Posterior vena cava (tissue), 2 donors: ENCODE measurements at places on chromosomes 1 and 21.

- no peak for DNase-seq
Observed at GRCh38 chr1:57594002-57594401, 170.1 kb upstream of the DAB1 start.

DNA sequence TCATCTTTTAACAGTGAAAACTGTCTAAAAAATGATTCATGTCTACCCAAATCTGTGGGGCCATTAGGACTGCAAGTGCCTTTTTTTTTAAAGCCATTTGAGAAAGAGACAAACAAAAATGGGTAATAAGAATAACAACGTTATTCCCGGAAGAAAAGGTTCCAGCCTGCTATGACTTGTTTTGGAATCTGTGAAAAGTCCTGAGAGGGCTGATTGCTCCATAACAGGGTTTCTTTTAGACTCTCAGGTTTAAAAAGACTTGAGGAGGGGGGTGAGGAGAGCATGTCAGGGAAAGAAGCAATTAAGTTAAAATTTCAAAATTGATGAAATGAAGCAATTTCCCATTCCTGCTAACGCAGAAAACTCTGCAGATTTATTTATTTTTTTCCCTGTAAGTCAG lies 56.4 kb downstream of the CACHD1 start:
- DNase-seq: no peak

DNA sequence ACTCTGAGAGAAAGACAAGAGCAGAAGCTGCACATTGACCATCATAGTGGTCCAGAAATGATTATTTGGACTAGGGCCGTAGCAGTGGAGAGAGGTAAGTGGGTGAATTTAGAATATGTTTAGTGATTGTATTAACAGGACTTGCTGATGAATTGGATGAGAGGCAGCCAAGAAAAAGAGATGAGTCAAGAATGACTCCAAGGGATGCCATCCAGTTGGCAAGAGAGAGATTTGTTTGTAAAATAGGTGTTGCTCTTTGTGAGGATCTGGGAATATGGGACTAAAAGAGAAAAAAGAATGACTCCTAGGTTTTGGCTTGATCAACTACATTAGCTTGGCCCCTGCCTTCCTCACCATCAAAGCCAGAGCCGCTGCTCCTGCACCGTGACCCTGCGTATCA lies 54.2 kb upstream of the ARTN start:
- DNase-seq: no peak

GRCh38 chr1:56050911-56051310 lies 528.5 kb downstream of the PLPP3 start:
- no peak for DNase-seq

DNA sequence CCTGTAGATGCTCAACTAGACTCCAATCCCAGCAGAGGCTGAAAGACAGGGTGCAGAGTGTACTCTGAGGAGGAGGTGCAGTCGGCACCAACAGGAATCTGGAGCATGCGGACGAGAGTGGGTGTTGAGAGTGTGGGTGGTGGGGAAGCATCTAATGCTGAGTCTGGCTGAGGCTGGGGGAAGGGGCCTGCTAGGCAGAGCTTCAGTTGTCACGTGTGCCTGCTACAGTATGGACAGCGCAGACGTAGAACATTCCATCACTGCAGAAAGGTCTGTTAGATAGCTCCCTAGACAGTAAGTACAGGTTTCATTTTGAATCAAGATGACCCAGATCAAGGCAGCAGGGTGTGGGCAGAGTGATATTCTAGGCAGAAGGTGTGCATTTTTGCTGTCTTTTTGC lies 23.1 kb downstream of the SNAP47 start:
- no peak for DNase-seq
